Kidney (tissue), 22 donors: ENCODE measurements at places on chromosomes 13 and 19. TPM values are rescaled to one million over a fixed set of nuclear protein-coding genes. Genes with fewer than 3 reads are reported as not detected.

The ZNF93 gene
- total RNA-seq: 4.5 TPM

The ZBTB32 gene
- total RNA-seq: 1.8 TPM

The PRTN3 gene
- not detected for total RNA-seq

The LIM2 gene
- not detected for total RNA-seq

The IL17D gene
- 0.44 TPM for total RNA-seq

The BRSK1 gene
- total RNA-seq: 6.5 TPM

The ARHGAP45 gene
- total RNA-seq: 50.0 TPM

- H3K27ac ChIP-seq: no peak overlapping the region
- no peaks in the 10 kb centered on the region for H3K4me1 ChIP-seq
- H3K36me3 ChIP-seq: peaks cover 16% of the 10 kb centered on the region
- H3K4me3 ChIP-seq: no peak overlapping the region
- H3K27me3 ChIP-seq: no peaks in the 10 kb centered on the region
Measured at GRCh38 chr19:42198676-42199439, 18.6 kb downstream of the DEDD2 start.

DNA sequence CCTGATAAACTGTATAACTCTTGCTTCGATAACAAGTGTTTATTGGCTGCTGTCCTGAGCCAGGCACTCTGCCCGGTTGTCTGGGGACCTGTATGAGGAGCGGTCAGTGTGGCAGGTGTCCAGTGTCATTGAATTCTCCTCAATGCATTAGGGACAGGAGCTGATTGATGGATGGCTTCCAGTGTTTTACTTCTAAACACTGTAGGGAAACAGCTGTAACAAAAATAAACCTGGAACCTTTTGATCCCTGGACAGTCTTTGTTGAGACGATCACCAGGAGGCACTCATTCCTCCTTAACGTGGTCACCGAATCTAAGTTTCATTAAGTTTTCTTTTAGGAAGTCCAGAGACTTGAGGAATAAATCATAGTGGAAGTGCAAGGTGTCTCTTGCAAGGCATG, 17.9 kb downstream of the UBAC2 start:
- no peak overlapping the region for H3K4me3 ChIP-seq
- no peak overlapping the region for H3K27ac ChIP-seq
- H3K4me1 ChIP-seq: no peaks in the 10 kb centered on the region
- H3K27me3 ChIP-seq: no peaks in the 10 kb centered on the region
- H3K36me3 ChIP-seq: no peaks in the 10 kb centered on the region
- DNase-seq: no peak

DNA sequence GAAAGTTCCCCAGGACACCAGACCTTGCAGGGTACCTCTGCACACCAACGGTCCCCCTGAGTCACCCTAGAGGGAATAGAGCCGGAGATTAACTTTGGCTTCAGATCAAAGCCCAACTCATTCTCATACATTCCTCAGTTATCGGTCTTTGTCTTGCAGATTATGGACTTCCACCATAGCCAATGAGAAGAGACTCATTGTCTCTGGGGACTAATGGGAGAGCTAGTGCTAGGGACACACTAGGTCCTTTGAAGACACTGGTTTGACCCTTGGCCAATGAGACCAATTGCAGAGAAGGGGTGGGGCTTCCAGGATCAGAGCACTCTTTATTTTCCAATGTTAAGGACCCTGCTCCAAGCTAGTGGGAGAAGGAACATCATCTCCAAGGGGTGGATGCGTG, 6.1 kb downstream of the KLK7 start:
- H3K4me3 ChIP-seq: no peak overlapping the region
- H3K4me1 ChIP-seq: no peaks in the 10 kb centered on the region
- no peaks in the 10 kb centered on the region for H3K36me3 ChIP-seq
- DNase-seq: no peak
- H3K27ac ChIP-seq: no peak overlapping the region

- H3K27ac ChIP-seq: no peak overlapping the region
- H3K4me3 ChIP-seq: no peak overlapping the region
- no peaks in the 10 kb centered on the region for H3K36me3 ChIP-seq
- no peaks in the 10 kb centered on the region for H3K27me3 ChIP-seq
- no peak for DNase-seq
Measured at GRCh38 chr13:110936519-110936918, 21.6 kb upstream of the ANKRD10 start.

DNA sequence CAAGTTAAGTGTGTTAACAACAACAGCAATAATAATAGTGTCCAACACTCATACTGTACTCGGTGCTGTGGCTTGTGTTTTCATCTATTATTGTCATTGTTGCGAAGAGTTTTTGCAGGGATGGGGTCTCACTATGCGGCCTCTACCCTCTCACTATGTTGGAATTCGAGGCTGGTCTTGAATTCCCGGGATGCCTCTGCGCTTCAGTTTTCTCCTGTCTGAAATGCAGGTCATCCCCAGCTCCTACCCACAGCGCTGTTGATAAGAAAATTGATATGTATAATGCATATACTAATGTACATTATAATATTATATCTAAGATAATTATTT, 4.9 kb upstream of the SBK3 start:
- no peak overlapping the region for H3K4me3 ChIP-seq
- H3K27me3 ChIP-seq: no peaks in the 10 kb centered on the region
- H3K4me1 ChIP-seq: no peaks in the 10 kb centered on the region
- H3K27ac ChIP-seq: no peak overlapping the region

- no peaks in the 10 kb centered on the region for H3K27me3 ChIP-seq
- no peaks in the 10 kb centered on the region for H3K4me1 ChIP-seq
- no peak overlapping the region for H3K27ac ChIP-seq
- H3K36me3 ChIP-seq: no peaks in the 10 kb centered on the region
- no peak for DNase-seq
- H3K4me3 ChIP-seq: no peak overlapping the region
Measured at GRCh38 chr19:47280183-47280797, 5.6 kb downstream of the INAFM1 start.

GRCh38 chr19:10683064-10683426, 18.2 kb upstream of the QTRT1 start:
- no peaks in the 10 kb centered on the region for H3K27me3 ChIP-seq
- no peak for DNase-seq
- H3K4me1 ChIP-seq: no peaks in the 10 kb centered on the region
- H3K36me3 ChIP-seq: peaks cover 81% of the 10 kb centered on the region
- H3K4me3 ChIP-seq: no peak overlapping the region

DNA sequence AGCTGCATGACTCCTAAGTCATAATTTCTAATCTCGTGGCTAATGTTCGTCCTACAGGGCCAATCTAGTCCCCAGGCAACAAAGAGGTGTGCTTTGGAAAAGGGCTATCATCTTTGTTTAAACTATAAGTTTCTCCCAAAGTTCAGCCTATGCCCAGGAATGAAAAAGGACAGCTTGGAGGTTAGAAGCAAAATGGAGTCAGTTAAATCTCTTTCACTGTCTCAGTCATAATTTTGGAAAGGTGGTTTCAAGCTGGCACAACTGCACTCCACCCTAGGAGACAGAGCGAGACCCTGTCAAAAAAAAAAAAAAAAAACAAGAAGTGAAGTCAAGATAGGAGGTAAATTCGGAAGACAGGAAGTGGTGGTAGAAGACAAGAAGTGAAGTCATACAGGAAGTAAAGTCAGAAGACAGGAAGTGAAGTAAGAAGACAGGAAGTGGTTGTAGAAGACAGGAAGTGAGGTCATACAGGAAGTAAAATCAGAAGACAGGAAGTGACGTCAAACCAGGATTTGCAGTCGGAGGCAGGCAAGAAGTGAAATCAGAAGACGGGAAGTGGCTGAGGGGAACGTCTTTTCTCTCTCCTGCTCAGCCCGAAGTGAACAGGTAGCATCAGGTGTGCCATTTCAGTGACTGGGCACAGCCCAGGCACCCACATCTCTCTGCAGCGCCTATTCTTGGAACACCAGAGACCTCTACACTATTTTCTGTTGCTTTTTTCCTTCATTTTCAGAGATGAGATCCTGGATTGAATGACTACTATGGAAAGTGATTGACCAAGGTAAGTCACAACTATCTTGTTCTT, 32.2 kb downstream of the GP6 start:
- H3K4me3 ChIP-seq: no peak overlapping the region
- peak; percentile 35 for DNase-seq
- H3K4me1 ChIP-seq: no peaks in the 10 kb centered on the region
- H3K27ac ChIP-seq: no peak overlapping the region
